Stimulated activated CD8-positive, alpha-beta memory T cell treated with anti-CD3 and anti-CD28 coated beads, Interleukin-4, amount 100 ng/mL, for 24 hours (primary cell): ENCODE measurements at places on chromosomes 6 and 20.

- no peak for DNase-seq
Measured at GRCh38 chr6:33983109-33983716, 162.7 kb downstream of the GRM4 start.

GRCh38 chr20:47770935-47771334 lies 14.3 kb downstream of the SULF2 start:
- no peak for DNase-seq

GRCh38 chr6:45116714-45117410 lies 211.3 kb upstream of the RUNX2 start:
- DNase-seq, result no peak

GRCh38 chr20:13174402-13174801 lies 46.7 kb upstream of the ISM1 start:
- DNase-seq, result no peak
